ENCODE measurements at places on chromosomes 16 and 17.

DNA sequence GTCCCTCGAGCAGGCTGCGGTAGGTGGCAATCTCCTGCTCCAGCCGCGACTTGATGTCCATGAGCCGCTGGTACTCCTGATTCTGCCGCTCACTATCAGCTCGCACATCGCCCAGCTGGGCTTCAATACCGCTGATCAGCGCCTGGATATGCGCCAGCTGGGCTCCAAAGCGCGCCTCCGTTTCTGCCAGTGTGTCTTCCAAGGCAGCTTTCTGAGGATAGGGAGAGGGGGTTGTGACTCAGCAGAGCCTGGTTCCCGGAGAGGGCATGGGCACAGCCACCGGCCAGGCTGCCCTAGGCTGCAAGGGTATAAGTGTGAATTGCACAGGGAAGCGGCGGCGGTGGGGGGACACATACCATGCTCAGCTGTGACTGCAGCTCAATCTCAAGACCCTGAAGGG is 4.3 kb downstream of the KRT19 start:
- no peak overlapping the region for H3K27ac ChIP-seq
- H3K4me3 ChIP-seq: no peak overlapping the region
- DNase-seq: no peak
- H3K27me3 ChIP-seq: peaks cover 35% of the 10 kb centered on the region
- no peaks in the 10 kb centered on the region for H3K36me3 ChIP-seq

GRCh38 chr16:86524029-86524428 is 13.7 kb downstream of the FOXF1 start:
- no peak overlapping the region for H3K4me3 ChIP-seq
- peaks cover 7% of the 10 kb centered on the region for H3K27me3 ChIP-seq
- H3K4me1 ChIP-seq: no peaks in the 10 kb centered on the region
- no peaks in the 10 kb centered on the region for H3K36me3 ChIP-seq
- no peak for DNase-seq

DNA sequence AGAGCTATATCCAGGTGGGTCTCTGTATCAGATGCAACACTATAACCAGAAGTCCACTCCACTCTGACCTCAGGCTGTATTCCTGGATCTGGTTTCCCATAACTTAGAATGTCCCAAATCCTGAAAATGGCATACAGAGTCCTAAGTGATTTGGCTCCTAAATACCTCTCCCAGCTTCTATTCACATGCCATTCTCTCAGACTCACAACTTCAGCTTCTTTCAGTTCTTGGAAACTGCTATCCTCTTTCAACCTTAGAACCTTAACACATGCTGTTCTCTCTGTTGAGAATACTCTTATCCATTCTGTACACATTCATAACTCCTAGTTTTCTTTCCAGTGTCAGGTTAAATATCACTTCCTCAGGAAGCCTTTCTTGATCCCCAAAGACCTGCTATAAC is 132.0 kb downstream of the BRIP1 start:
- peaks cover 10% of the 10 kb centered on the region for H3K36me3 ChIP-seq
- H3K27me3 ChIP-seq: no peaks in the 10 kb centered on the region
- H3K4me3 ChIP-seq: no peak overlapping the region
- H3K4me1 ChIP-seq: peaks cover 6% of the 10 kb centered on the region
- DNase-seq: no peak
- no peak overlapping the region for H3K27ac ChIP-seq

DNA sequence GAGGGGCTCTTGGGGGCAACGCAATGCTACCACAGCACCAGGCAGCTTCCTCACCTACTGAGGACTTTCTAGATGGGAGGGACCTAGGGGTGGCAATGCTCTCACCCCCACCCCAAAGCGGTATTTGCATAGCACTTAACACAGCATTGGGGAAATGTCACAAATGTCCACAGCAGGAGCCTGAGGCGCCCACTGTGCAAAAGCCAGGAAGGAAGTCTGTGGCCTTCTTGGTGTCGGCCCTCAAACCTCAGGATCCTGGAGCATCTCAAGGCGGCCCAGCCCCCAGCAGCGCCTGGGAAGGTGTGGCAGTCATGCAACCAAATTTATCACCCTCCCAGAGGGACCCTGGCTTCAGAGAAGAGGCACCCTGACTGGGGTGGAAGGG is 45.3 kb downstream of the WNT3 start:
- no peak overlapping the region for H3K27ac ChIP-seq
- H3K36me3 ChIP-seq: no peaks in the 10 kb centered on the region
- H3K27me3 ChIP-seq: peaks cover 50% of the 10 kb centered on the region
- DNase-seq: no peak
- H3K4me1 ChIP-seq: peaks cover 16% of the 10 kb centered on the region

- DNase-seq: no peak
- no peak overlapping the region for H3K4me3 ChIP-seq
- H3K36me3 ChIP-seq: peaks cover 13% of the 10 kb centered on the region
- H3K4me1 ChIP-seq: no peaks in the 10 kb centered on the region
- no peaks in the 10 kb centered on the region for H3K27me3 ChIP-seq
These were observed 31.7 kb downstream of the CCDC57 start for GRCh38 chr17:82180776-82181528.

GRCh38 chr16:78659216-78659615 is 559.8 kb downstream of the WWOX start:
- H3K27ac ChIP-seq: no peak overlapping the region
- no peaks in the 10 kb centered on the region for H3K36me3 ChIP-seq
- no peak for DNase-seq
- H3K4me1 ChIP-seq: no peaks in the 10 kb centered on the region
- H3K4me3 ChIP-seq: no peak overlapping the region

- no peaks in the 10 kb centered on the region for H3K27me3 ChIP-seq
- peaks cover 3% of the 10 kb centered on the region for H3K4me1 ChIP-seq
- no peak for DNase-seq
- peak overlapping the region; percentile 9 for H3K27ac ChIP-seq
- no peaks in the 10 kb centered on the region for H3K36me3 ChIP-seq
- no peak overlapping the region for H3K4me3 ChIP-seq
These were observed 18.1 kb downstream of the UBE2O start for GRCh38 chr17:76434870-76435269.

DNA sequence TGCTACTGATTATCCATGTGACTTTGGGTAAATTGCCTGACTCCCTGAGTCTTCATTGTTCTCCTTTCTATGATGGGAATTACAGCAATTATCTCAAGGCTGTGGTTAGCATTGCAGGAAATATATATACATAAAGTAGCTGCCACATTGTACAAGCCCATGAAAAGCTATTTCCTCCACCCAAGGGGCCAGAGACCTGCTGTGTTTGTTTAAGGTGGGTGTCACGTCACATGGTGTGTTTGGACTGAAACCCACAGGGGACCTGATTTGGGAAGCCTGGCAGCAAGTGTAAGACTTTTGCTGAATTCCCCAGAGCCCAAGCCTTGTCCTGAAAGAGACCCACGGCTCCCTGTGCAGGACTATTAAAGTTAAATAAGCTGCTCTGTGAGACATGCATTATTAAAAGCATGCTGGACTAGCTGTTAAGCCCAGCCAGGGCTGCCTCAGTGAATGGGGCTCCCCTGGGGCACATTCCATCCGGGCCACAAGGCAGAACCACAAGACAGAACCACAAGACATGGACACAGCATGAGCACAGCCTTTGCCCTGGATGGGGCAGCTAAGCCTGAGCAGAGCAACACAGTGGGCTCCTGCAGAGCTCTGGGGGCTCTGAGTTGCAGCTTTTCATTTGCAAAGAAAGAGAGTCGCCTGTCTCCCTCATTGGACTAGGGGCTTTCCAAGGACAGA is 148.9 kb downstream of the SPACA3 start:
- H3K27ac ChIP-seq: no peak overlapping the region
- no peaks in the 10 kb centered on the region for H3K4me1 ChIP-seq
- no peaks in the 10 kb centered on the region for H3K36me3 ChIP-seq
- no peak for DNase-seq

GRCh38 chr17:64131606-64132270 is 1.8 kb upstream of the ERN1 start:
- H3K27me3 ChIP-seq: no peaks in the 10 kb centered on the region
- no peak for DNase-seq
- peak overlapping the region; percentile 41 for H3K27ac ChIP-seq
- peaks cover 36% of the 10 kb centered on the region for H3K4me1 ChIP-seq
- no peak overlapping the region for H3K4me3 ChIP-seq

DNA sequence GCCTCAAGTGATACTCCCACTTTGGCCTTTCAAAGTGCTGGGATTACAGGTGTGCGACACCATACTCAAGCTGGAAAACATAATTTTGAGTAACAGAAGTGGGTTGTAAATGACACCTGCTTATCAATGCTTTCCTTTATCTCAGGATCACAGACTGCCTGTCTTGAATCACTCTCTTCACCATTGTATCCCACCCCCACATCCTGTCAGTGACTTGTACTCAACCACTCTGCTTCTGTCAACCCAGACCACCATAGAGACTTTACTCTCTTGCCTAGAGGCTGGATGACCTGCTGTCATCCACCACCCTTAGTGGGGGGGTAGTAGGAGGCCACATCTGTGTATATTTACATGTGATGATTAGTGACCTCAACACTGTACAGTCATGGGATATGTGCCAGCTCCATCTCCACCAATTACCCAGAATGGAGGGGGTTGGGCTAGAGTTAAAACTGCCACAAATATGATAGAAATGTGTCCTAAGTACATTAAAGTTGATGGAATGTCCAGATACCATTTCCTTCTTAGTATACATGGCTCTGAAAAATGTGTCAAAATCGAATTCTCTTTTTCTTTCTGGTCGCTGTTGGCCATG is 338.7 kb downstream of the GRIN2A start:
- no peak overlapping the region for H3K4me3 ChIP-seq
- no peak for DNase-seq
- no peaks in the 10 kb centered on the region for H3K36me3 ChIP-seq
- no peak overlapping the region for H3K27ac ChIP-seq
- H3K4me1 ChIP-seq: no peaks in the 10 kb centered on the region
